Renal cortex interstitium (tissue), 15 donors: ENCODE measurements at places on chromosomes 7 and 10. TPM values are rescaled to one million over a fixed set of nuclear protein-coding genes. Genes with fewer than 3 reads are reported as not detected.

DNA sequence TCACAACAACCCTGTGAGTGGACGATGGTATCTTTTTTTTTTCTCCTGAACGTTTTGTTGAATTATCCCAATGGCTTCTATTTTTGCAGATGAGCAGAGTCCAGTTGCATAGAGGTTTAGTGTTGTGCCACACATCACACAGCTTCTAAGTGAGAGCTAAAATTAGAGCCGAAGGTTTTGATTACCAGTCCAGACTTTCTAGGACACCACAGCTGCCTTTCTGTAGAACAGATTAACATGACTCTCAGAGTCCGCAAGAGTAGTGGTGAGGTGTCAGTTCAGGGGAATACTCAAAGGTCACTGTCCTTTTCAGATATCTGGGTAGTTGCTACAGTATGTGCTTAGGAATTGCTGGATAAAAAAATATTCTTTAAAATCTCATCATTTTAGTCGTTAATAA is 13.8 kb downstream of the SGPL1 start:
- no peak for DNase-seq

DNA sequence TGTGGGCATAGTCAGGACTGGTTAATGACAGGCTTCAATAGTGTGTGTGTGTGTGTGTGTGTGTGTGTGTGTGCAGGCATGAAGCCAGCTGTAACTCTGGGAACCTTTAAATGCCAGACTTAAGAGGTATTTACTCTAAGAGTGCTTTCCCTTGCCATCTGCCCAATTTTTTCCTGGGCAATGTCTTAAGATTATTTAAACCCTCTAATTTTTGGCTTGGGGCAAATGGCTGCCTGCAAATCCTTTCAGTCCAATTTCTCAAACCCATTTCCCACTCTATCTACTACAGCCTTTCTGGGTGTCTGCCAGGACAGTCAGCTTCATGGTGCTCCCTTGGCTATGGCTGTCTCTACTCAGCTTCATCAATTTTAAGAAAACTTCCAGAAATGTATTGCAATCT is 62.6 kb upstream of the C1GALT1 start:
- DNase-seq: no peak

- DNase-seq: no peak
Observed at GRCh38 chr7:131959106-131959812, 402.8 kb upstream of the PODXL start.

- no peak for DNase-seq
Observed at GRCh38 chr7:37683246-37684120, at the start of gene GPR141. Gene GPR141 (plus strand): TSS chr7:37683766. CDS start chr7:37740394, 56,628 bp downstream.

WIPF3 gene
- polyA plus RNA-seq: 5.8 TPM
